Lung (tissue), 17 donors: ENCODE measurements at places on chromosomes 6 and 20. TPM values are rescaled to one million over a fixed set of nuclear protein-coding genes. Genes with fewer than 3 reads are reported as not detected.
A peak's percentile ranks its signal among the peaks of the same experiment; 100 is the strongest.

Gene SLC29A1
- 42.7 TPM for total RNA-seq

Gene CCDC170
- 21.3 TPM for total RNA-seq

Gene CD40
- 28.1 TPM for total RNA-seq

Gene CNR1
- 0.85 TPM for total RNA-seq

Gene THBD
- total RNA-seq: 101 TPM

Gene NR2E1
- not detected for total RNA-seq

Gene GTSF1L
- total RNA-seq: not detected

Gene TRAPPC3L
- total RNA-seq: 0.25 TPM

Gene TRIM15
- total RNA-seq: not detected

Gene SPATA25
- total RNA-seq: 2.1 TPM

DNA sequence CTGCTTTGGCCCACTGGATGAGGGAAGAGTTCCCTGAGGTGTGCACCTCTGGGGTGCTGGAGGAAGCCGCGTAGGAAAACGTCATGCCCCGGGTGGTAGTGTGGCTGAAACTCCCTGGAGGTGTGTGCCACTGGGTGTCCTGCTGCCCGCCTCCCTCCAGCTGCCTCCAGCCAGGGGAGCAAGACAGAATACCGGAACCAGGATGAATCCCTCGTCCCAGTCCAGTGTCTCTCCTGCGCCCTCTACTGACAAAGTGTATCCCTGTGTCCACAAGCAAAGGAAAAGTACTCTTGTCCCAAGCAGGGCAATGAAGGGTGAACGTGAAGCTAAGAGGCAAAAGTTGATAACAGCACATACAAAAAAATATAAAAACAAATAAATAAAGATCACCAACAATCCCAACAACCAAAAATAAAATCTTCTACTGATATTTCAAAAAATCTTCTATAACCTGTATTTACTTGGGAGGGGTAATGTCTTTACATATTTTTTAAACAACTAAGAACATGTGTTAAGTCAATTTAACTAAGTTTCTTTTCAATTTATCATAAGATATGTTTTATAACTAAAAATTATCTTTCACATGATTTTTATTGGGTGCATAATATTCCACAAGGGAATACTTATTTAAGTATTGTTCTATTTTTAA is 437.6 kb downstream of the MAFB start:
- H3K27ac ChIP-seq: no peak overlapping the region
- no peak for DNase-seq
- H3K27me3 ChIP-seq: no peaks in the 10 kb centered on the region
- H3K4me1 ChIP-seq: no peaks in the 10 kb centered on the region
- no peak overlapping the region for H3K4me3 ChIP-seq

- no peaks in the 10 kb centered on the region for H3K36me3 ChIP-seq
- DNase-seq: no peak
- no peaks in the 10 kb centered on the region for H3K27me3 ChIP-seq
- H3K27ac ChIP-seq: peak overlapping the region; percentile 2
Observed at GRCh38 chr20:38840053-38840893, 34.8 kb downstream of the PPP1R16B start.

GRCh38 chr6:45631396-45631795 is 253.7 kb upstream of the SUPT3H start:
- H3K27ac ChIP-seq: no peak overlapping the region
- H3K4me3 ChIP-seq: no peak overlapping the region
- no peaks in the 10 kb centered on the region for H3K27me3 ChIP-seq
- no peak for DNase-seq

DNA sequence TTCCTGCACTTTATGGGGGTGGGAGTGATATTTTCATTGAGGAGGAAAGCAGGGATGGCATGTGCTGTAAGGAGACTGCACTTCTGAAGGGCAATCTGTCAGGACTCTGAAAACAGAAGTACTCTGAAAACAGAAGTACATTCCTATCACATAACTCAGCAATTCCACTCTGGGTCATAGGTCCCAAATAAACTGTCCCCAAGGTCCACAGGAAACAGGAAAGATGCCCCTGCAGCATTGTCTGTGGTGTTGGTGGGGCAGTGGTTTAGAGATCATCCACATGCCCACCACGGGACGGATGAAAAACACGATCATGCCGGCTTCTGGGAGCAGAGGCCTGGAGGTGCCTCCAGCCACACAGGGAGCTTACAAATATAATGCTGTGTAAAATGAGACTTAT is 150.3 kb downstream of the OTOR start:
- DNase-seq: no peak
- no peaks in the 10 kb centered on the region for H3K27me3 ChIP-seq
- no peaks in the 10 kb centered on the region for H3K4me1 ChIP-seq
- no peak overlapping the region for H3K4me3 ChIP-seq

- no peaks in the 10 kb centered on the region for H3K27me3 ChIP-seq
- peaks cover 7% of the 10 kb centered on the region for H3K4me1 ChIP-seq
- DNase-seq: peak; percentile 27
- no peaks in the 10 kb centered on the region for H3K36me3 ChIP-seq
- H3K27ac ChIP-seq: no peak overlapping the region
Observed at GRCh38 chr6:161890832-161891297, 617.0 kb upstream of the AGPAT4 start.

GRCh38 chr20:50376179-50376887 is 133.8 kb upstream of the PTPN1 start:
- H3K27ac ChIP-seq: peak overlapping the region; percentile 16
- no peak overlapping the region for H3K4me3 ChIP-seq
- no peaks in the 10 kb centered on the region for H3K27me3 ChIP-seq
- no peak for DNase-seq

- H3K4me3 ChIP-seq: no peak overlapping the region
- no peaks in the 10 kb centered on the region for H3K27me3 ChIP-seq
- DNase-seq: no peak
- H3K4me1 ChIP-seq: no peaks in the 10 kb centered on the region
- H3K27ac ChIP-seq: no peak overlapping the region
- H3K36me3 ChIP-seq: no peaks in the 10 kb centered on the region
Observed at GRCh38 chr6:44508646-44509045, 121.1 kb downstream of the CDC5L start.

DNA sequence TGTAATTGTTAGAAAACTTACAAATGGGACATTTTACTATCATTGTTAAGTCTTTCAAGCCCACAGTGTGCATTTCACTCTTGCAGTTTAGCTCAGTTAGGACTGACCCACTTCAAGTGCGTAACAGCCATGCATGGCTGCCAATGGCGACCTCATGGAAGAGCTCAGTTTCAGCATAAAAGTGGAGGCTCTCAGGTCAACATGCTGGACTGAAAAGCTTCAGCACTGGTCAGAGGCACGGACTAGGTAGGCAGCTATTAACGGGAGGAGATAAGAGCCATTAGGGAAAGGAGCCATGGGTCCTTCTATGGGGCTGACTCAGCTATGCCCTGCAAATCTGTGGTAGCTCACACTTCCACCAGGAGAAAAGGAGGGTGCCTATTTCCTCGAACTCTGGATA is 101.8 kb downstream of the TTLL2 start:
- H3K27me3 ChIP-seq: no peaks in the 10 kb centered on the region
- H3K4me3 ChIP-seq: no peak overlapping the region
- no peak overlapping the region for H3K27ac ChIP-seq
- no peaks in the 10 kb centered on the region for H3K36me3 ChIP-seq
- H3K4me1 ChIP-seq: no peaks in the 10 kb centered on the region
- DNase-seq: peak; percentile 21

DNA sequence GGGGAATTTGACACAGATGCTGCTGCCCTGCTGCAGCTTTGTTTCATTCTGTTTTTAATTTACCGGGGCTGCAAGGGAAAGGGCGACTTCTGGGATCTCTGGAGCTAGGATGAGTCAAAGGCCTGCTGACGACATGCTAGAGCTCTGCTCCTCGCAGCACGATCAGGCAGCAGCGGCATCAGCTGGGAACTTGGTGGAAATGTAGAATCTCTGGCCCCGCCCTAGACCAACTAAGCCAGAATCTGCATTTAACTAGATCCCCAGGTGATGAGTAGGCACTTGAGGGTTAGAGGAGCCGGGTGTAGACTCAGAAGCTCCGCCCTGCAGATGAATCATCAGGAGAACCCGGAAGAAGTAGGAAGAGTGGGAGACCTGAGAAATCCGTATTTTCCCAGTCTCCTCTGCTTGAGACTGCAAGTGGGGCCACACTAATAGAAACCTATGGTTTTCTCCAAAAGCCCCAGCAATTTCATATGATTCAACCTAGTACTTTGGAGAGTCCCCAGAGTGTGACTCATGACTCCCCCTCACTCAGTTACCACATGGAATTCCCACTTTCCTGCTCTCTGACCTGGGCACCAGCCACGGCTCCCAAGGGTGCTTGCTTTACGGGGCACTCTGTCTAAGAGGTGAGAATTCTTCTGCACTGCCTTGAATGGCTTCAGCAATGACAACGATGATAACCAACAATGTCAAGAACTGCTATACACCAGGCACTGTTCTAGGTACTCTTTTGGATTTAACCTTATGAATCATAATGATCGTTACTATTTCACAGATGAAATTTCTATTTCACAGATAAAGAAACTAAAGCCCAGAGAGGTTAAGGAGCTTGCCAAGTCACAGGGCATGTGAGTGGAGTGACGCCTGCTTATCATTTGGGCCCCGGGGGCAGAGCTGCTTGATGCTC is 18.1 kb downstream of the TUBB2B start:
- DNase-seq: no peak
- H3K36me3 ChIP-seq: no peaks in the 10 kb centered on the region
- H3K27me3 ChIP-seq: no peaks in the 10 kb centered on the region
- H3K27ac ChIP-seq: no peak overlapping the region
- no peaks in the 10 kb centered on the region for H3K4me1 ChIP-seq

GRCh38 chr6:12483712-12484111 is 193.6 kb downstream of the EDN1 start:
- no peak for DNase-seq
- no peak overlapping the region for H3K4me3 ChIP-seq
- no peaks in the 10 kb centered on the region for H3K27me3 ChIP-seq
- peak overlapping the region; percentile 47 for H3K27ac ChIP-seq

- no peaks in the 10 kb centered on the region for H3K27me3 ChIP-seq
- peak; percentile 22 for DNase-seq
- no peak overlapping the region for H3K4me3 ChIP-seq
- no peaks in the 10 kb centered on the region for H3K36me3 ChIP-seq
- no peak overlapping the region for H3K27ac ChIP-seq
- no peaks in the 10 kb centered on the region for H3K4me1 ChIP-seq
Observed at GRCh38 chr6:23073821-23074220, 504.5 kb downstream of the HDGFL1 start.

- DNase-seq: peak; percentile 80
- H3K27ac ChIP-seq: no peak overlapping the region
- H3K27me3 ChIP-seq: no peaks in the 10 kb centered on the region
Observed at GRCh38 chr6:146546443-146547043, 2.9 kb downstream of the RAB32 start.

- H3K27ac ChIP-seq: no peak overlapping the region
- H3K27me3 ChIP-seq: no peaks in the 10 kb centered on the region
- no peaks in the 10 kb centered on the region for H3K4me1 ChIP-seq
- H3K36me3 ChIP-seq: no peaks in the 10 kb centered on the region
Observed at GRCh38 chr6:74409447-74409846, 713.4 kb downstream of the CD109 start.

DNA sequence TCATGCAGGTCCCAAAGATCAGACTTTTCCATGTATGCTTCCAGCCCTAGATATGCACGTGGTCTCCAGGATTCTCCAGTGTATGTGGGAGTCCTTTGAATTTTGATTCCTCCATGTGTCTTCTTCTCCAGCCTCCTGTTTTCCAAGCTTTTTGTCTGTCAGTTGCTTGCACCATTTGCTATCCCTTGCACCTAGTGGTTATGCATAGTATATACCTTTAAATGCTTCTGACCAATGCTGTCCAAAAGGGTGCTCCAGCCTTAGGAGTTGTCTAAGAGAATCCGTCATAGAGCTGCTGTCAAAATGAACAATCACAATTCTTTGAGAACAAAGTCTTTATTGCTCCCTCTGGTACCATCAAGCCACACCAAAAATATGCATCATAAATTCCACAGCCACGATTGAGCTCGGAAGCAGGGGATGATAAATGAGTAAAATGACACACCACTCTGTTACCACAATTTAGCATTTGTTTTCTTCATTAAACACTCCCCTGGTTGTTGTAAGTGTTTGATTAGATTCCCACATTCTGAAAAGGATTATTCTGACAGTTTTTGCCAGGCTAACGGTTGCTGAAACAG is 706.2 kb upstream of the GJE1 start:
- H3K36me3 ChIP-seq: no peaks in the 10 kb centered on the region
- no peaks in the 10 kb centered on the region for H3K27me3 ChIP-seq
- no peak overlapping the region for H3K4me3 ChIP-seq
- H3K4me1 ChIP-seq: no peaks in the 10 kb centered on the region
- DNase-seq: no peak
